ENCODE measurements at places on chromosomes 2 and 18. TPM values are rescaled to one million over a fixed set of nuclear protein-coding genes. Genes with fewer than 3 reads are reported as not detected.

Gene GALNT14
- 1.7 TPM for total RNA-seq

Gene REL
- total RNA-seq: 2.5 TPM

Gene HOXD3
- 0.28 TPM for total RNA-seq

Gene VIT
- total RNA-seq: 0.85 TPM

Gene LRRTM1
- total RNA-seq: not detected

Gene SERPINE2
- 542 TPM for total RNA-seq

Gene FAM161A
- 2.5 TPM for total RNA-seq

Gene ATOH8
- 28.2 TPM for total RNA-seq

Gene FAHD2B
- total RNA-seq: 2.7 TPM

Gene ONECUT2
- total RNA-seq: under 0.01 TPM

All from regular cardiac myocyte (primary cell).